ENCODE measurements at places on chromosomes 13 and 19. TPM values are rescaled to one million over a fixed set of nuclear protein-coding genes. Genes with fewer than 3 reads are reported as not detected.

TNNI3 gene
- not detected for total RNA-seq

DNA sequence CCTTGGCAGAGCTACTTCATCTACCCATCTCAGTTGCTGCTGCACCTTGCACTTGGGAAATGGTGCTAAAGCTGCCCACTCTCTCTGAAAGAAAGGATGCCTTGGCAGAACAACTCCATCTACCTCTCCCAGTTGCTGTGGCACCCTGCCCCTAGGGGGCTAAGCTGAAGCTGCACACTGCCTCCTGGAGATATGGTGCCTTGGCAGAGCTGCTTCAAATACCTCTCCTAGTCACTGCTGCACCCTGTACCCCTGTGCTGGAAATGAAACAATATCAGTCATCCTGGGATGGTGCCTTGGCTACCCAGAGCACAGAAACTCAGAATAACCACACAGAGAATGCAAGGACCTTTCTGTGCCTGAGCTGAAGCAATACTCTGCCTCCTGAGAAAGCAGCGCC lies 615.8 kb downstream of the DIAPH3 start:
- no peak for DNase-seq
- H3K4me1 ChIP-seq, result no peaks in the 10 kb centered on the region
- no peaks in the 10 kb centered on the region for H3K36me3 ChIP-seq
- H3K27me3 ChIP-seq, result no peaks in the 10 kb centered on the region

NOVA2 gene
- total RNA-seq, result not detected

DNA sequence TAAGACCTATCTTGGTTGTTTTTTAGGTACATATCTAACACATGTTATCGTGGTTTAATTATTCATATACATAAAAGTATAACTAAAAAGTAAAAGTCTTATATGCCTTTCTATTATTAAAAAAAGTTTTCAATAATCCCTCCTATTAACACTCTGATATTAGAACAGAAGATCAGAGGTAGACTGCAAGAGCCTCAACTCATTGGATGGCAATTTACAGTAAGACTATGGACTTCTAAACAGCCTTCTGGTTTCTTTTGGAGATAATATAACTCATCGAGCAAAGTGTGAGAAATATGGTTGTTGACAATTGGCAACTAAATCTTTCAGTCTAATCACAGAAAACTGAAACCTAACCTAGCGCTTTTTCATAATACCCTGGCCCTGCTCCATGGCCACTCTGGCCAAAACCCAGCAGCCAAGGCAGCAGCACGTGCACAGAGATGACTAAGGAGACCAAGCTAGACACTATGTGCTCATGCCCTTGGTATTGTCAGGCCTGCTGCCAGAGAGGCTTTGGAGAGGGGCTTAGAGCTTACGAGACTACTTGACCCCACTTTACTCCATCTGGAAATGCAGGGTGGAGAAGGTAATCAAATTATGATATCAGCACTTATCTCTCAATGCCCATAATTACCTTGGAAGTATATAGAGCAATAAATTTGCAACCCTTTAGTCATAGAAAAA lies 40.6 kb upstream of the EEF1AKMT1 start:
- H3K4me3 ChIP-seq, result no peak overlapping the region
- H3K4me1 ChIP-seq, result no peaks in the 10 kb centered on the region
- no peak overlapping the region for H3K27ac ChIP-seq
- H3K36me3 ChIP-seq, result peaks cover 21% of the 10 kb centered on the region

ALKBH7 gene
- total RNA-seq, result 55.7 TPM

BRME1 gene
- 7.2 TPM for total RNA-seq

DNA sequence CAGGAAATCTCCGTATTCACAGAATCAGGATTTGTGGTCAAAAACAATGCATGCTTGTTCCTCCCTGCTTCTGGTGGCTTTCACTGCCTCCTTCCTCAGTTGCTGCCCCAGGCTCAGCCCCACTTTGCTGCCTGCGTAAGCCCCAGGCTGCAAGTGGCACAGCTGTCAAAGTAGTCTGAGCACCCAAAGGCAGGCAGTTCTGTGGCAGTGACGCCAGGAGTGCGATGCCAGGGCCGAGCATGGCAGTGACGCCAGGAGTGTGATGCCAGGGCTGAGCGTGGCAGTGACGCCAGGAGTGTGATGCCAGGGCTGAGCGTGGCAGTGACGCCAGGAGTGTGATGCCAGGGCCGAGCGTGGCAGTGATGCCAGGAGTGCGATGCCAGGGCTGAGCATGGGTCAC lies 77.3 kb upstream of the GPR183 start:
- H3K4me1 ChIP-seq, result peaks cover 68% of the 10 kb centered on the region
- DNase-seq, result peak; percentile 50
- peak overlapping the region; percentile 31 for H3K4me3 ChIP-seq
- H3K27ac ChIP-seq, result peak overlapping the region; percentile 88
- peaks cover 31% of the 10 kb centered on the region for H3K36me3 ChIP-seq

DNA sequence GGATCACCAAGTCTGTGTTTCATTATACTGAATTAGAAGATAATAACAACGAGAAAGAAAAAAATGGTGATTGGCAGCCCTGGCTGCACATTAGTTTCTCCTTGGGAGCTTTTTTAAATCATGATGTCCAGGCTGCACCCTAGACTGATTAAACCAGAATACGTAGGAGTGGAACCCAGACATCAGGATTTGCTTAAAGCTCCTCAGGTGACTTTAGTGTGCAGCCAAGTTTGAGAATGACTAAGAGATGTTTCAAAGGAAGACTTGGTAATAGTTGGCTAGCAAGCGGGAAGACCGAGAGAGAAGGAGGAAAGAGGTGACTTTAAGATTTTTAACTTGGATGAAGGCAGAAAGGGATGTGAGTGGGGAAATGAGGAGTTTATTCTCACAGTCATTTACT lies 71.4 kb upstream of the SERP2 start:
- no peak overlapping the region for H3K27ac ChIP-seq
- peaks cover 15% of the 10 kb centered on the region for H3K4me1 ChIP-seq
- no peaks in the 10 kb centered on the region for H3K36me3 ChIP-seq
- no peak for DNase-seq
- H3K27me3 ChIP-seq, result peaks cover 9% of the 10 kb centered on the region

DNA sequence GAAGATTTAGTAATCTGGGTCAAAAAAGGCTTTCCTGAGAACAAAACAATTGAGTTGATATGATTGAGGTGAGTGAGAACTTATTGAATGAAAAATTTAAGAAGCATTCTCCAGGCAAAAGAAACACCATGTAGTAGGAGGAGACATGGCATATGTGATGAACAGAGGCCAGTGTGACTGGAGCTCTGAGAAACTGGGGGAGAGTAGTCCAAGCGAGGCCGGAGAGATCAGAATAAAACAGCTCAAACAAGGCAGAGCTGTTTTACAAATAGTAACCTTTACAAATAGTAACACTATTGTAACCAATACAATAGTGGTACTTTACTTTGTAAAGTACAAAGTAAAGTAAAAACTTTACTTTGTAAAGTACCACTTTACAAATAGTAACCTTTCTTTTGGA lies 1159.1 kb downstream of the PCDH9 start:
- H3K4me1 ChIP-seq, result no peaks in the 10 kb centered on the region
- no peak overlapping the region for H3K27ac ChIP-seq
- H3K27me3 ChIP-seq, result no peaks in the 10 kb centered on the region

NAXD gene
- 31.3 TPM for total RNA-seq

DNA sequence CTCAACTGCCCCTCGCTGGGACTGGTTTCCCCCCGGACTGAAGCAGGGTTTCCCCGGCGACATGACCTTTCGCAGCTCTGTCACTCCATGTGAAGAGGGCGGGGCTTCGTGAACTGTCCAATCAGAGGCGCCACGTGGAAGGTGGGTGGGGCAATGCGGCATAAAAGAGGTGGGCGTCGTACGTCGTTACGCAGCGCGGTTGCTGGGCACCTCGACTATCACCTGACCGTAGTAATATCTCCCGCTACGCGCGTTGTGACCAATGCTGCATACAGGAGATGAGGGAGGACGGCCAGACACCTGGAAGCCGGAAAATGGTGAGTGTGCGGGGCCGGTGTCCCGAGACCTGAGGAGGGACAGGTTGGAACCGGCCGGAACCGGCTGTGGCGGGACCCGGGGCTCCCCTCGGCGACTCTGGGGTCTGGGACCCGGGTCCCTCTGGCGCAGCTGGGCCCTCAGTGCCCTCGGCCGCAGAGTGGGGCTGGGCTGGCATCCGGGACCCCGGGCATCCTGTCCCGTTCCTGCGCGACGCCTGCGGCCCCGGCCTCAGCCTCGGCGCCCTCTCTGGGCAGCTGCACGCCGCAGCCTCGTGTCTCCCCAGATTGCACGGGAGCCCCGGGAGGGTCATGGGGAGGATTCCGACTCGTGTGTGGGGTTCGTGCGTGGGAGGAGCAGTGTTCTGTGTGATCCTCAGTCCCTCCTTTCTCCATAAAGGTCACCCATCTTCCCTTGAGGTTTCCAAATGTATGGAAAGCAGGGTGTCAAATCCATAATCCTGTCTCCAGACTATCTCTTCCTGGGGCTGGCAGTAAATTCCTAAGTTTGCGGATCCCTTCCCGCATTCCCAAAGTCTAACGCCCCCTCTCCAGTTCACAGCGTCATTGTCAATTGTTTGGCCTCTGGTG lies 32.2 kb downstream of the ZNF136 start:
- DNase-seq, result peak; percentile 64
- H3K27me3 ChIP-seq, result no peaks in the 10 kb centered on the region
- H3K4me1 ChIP-seq, result peaks cover 11% of the 10 kb centered on the region
- peak overlapping the region; percentile 70 for H3K27ac ChIP-seq
- peak overlapping the region; percentile 79 for H3K4me3 ChIP-seq
- H3K36me3 ChIP-seq, result peaks cover 63% of the 10 kb centered on the region

DNA sequence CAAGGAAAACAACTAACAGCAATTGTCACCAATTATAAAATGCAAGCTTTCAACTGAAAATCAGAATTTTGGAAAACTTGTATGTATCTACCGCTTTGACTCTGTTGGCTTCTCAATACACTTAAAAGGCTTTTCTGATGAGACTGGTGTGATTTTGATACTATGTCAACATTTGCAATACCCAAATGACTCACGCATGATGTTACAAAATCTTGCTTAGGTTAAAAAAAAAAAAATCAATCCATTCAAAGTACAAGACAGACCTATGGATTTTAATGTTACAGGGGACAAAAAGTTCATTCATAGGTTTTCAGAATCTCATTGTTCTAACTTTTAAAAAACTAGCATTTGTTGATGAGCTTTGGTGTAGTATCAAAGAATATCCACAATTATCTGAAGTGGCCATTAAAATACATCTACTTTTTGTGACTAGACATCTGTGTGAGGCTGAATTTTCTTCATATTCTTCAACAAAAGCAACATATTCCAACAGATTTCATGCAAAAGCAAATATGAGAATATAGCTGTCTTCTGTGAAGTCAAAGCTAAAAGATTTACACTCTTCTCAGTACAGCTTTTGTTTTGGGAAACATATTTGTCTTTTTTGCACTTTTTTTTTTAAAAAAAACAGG lies 10.7 kb downstream of the ELF1 start:
- H3K4me1 ChIP-seq, result peaks cover 63% of the 10 kb centered on the region
- no peak for DNase-seq
- H3K27me3 ChIP-seq, result no peaks in the 10 kb centered on the region
- H3K4me3 ChIP-seq, result peak overlapping the region; percentile 83
- H3K36me3 ChIP-seq, result peaks cover 24% of the 10 kb centered on the region
- H3K27ac ChIP-seq, result peak overlapping the region; percentile 70

GRCh38 chr13:23434491-23434890 lies 989 bp upstream of the SACS start:
- no peak overlapping the region for H3K27ac ChIP-seq
- no peaks in the 10 kb centered on the region for H3K4me1 ChIP-seq
- peaks cover 45% of the 10 kb centered on the region for H3K27me3 ChIP-seq
- H3K4me3 ChIP-seq, result no peak overlapping the region

NDUFB7 gene
- total RNA-seq, result 108 TPM

TIMM29 gene
- total RNA-seq, result 31.3 TPM

- H3K4me1 ChIP-seq, result peaks cover 15% of the 10 kb centered on the region
- no peak for DNase-seq
- no peak overlapping the region for H3K27ac ChIP-seq
- no peaks in the 10 kb centered on the region for H3K27me3 ChIP-seq
These were observed 4.8 kb downstream of the B3GLCT start for GRCh38 chr13:31204592-31204991.

ZNF728 gene
- not detected for total RNA-seq

GRCh38 chr19:15328312-15328711 lies 4.0 kb downstream of the BRD4 start:
- H3K36me3 ChIP-seq, result peaks cover 19% of the 10 kb centered on the region
- H3K27ac ChIP-seq, result no peak overlapping the region
- no peak overlapping the region for H3K4me3 ChIP-seq
- no peak for DNase-seq
- H3K27me3 ChIP-seq, result no peaks in the 10 kb centered on the region

- H3K27ac ChIP-seq, result no peak overlapping the region
- H3K4me1 ChIP-seq, result no peaks in the 10 kb centered on the region
- no peak overlapping the region for H3K4me3 ChIP-seq
These were observed 284.7 kb downstream of the SLC7A1 start for GRCh38 chr13:29310806-29311205.

GRCh38 chr13:96003304-96003703 lies 49.9 kb downstream of the UGGT2 start:
- no peaks in the 10 kb centered on the region for H3K36me3 ChIP-seq
- H3K4me1 ChIP-seq, result no peaks in the 10 kb centered on the region
- DNase-seq, result no peak
- no peaks in the 10 kb centered on the region for H3K27me3 ChIP-seq
- H3K4me3 ChIP-seq, result no peak overlapping the region
- H3K27ac ChIP-seq, result no peak overlapping the region

DNA sequence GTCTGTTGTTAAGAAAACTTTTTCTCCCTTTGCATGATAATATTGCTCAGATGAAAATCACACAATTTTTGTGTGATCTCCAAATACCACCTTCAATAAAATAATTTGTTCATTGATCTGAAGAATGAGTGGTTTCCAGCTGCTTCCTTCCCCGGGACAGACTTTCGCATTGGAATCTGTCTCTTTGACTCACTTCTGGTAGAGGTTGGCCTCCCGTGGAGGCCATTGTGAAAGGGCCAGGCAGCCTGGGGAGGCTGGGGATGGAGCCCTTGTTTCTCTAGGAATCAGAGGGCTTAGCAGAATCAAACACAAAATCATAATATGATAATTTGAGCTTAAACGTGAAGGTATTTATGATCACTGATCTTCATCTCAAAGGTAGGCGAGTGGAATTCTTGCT lies 135.0 kb upstream of the ZNF536 start:
- H3K36me3 ChIP-seq, result no peaks in the 10 kb centered on the region
- no peak overlapping the region for H3K27ac ChIP-seq
- H3K4me3 ChIP-seq, result no peak overlapping the region
- no peak for DNase-seq
- no peaks in the 10 kb centered on the region for H3K4me1 ChIP-seq

IL4I1 gene
- 1.7 TPM for total RNA-seq

DNA sequence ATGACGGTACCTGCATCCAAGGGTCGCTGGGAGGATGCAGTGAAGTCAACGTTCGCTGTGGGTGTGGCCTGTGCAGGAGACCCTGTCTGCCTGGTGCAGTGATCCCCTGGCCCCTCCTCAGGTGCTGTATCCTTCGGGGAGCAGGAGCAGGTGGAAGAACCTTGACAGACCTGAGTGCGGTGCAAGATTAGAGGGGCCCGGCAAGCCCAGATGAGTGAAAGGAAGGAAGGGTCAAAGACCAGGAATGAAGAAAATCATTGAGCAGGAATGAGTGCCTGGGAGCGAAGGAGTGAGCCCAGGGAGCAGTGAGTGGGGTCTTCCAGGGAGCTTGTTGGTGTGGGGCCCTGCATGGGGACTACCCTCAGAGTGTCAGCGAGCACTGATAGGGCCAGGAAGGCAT lies 12.7 kb downstream of the B3GNT8 start:
- H3K36me3 ChIP-seq, result peaks cover 16% of the 10 kb centered on the region
- H3K27me3 ChIP-seq, result no peaks in the 10 kb centered on the region
- no peak overlapping the region for H3K4me3 ChIP-seq
